CD4-positive, alpha-beta T cell (primary cell): ENCODE measurements at places on chromosomes 7 and 10.

- no peak for DNase-seq
These were observed 127.3 kb downstream of the TRIL start for GRCh38 chr7:28830846-28831245.

DNA sequence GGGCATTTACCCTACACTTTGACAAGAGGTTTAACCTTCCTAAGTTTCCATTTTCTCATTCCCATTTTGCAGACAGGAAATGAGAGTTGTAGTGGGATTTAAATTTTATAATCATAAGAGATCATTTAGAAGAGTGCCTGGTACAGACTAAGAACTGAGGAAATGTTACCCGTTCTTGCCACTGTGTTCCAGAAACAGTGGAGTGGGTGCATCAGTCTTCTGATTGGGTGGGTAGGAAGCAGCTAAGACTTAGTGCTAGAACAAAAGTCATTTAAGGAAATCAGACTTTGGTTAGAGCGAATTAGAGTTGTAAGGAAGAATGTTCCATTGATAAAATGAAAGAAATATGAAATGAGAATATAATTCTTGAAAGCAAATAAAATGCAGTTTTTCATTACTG, 8.4 kb upstream of the SYPL1 start:
- no peak for DNase-seq

- DNase-seq, result no peak
These were observed 421.4 kb upstream of the ZWINT start for GRCh38 chr10:56782503-56782902.

- no peak for DNase-seq
These were observed 297.1 kb upstream of the LRGUK start for GRCh38 chr7:133830081-133830480.

GRCh38 chr7:43586251-43586900, 3.5 kb downstream of the STK17A start:
- DNase-seq, result peak; percentile 77
